ENCODE measurements at places on chromosomes 11 and 22.

GRCh38 chr11:83456075-83456474 is 169.9 kb upstream of the CCDC90B start:
- DNase-seq = no peak

GRCh38 chr22:24526191-24526590 is 28.7 kb downstream of the GUCD1 start:
- DNase-seq = no peak

DNA sequence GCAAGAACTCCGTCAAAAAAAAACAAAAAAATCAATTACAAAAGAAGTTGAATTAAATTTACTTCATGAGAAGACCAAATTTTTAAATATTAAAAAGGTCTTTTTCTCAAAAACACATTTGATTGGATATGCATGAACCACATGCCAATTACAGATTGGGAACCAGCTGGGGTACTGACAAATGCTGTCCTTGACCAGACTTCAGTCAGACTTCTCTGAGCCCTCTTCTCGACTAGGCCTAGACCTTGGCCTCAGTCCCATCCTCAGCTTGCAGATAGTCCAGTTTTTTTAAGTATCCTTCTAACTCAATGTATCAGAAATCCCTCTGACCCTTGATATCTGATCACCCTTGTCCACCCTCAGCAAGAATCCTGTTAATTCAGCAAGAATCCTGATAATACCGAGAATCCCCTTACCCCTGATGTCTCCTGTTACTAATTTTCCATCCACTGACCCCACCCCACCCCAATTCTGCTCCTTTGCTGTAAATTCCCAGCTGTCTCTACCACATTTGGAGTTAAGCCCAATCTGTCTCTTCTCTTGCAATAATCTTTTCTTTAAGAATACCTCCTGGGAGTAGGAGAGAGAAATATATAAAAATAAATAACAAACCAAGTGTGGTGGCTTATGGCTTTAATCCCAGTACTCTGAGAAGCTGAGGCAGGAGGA is 30.9 kb downstream of the OR4D9 start:
- no peak for DNase-seq

- DNase-seq = no peak
Observed at GRCh38 chr11:123137431-123138224, 57.4 kb downstream of the CLMP start.

- no peak for DNase-seq
Observed at GRCh38 chr11:77107950-77108349, 5.3 kb downstream of the OMP start.

- no peak for DNase-seq
Observed at GRCh38 chr11:3616721-3617460, 24.9 kb downstream of the ART5 start.

DNA sequence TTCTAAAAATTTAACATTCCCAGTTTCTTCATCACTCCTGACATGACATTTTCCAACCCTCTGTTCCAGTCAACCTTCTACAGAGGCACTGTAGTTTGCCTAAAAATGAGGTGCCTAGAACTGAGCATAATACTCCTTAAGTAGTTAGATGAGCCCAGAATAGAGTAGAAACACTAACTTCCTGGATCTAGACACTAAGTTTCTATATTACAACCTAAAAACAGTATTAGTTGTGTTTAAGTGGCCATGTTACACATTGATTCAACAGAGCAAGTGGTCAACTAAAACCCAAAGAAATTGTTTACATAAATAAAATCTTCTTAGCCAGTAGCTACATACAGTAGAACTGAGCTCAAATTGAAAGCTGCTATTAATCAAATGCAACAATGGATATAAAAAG is 1.3 kb downstream of the HPS5 start:
- no peak for DNase-seq

DNA sequence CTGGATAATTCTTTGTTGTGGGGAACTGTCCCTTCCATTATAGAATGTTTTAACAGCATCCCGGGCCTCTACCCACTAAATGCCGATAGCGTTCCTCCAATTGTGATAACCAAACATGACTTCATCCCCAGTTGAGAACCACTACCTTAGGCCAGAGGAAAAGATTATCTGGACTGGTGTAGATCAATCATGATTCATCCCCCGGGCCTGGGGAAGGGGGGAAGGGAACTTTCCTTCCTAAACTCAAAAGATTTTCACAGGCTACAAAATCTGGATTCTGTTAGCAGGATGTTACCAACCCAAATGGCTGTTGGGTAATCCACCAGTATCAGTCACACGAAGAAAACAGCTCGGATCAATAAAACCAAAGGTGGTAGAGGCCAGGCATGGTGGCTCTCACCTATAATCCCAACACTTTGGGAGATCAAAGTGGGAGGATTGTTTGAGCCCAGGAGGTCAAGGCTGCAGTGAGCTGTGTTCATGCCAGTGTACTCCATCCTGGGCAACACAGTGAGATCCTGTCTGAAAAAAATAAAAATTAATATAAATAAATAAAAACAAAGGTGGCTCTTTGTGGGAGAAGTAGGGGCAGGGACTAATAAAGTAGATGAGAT is 10.1 kb downstream of the CTR9 start:
- no peak for DNase-seq

DNA sequence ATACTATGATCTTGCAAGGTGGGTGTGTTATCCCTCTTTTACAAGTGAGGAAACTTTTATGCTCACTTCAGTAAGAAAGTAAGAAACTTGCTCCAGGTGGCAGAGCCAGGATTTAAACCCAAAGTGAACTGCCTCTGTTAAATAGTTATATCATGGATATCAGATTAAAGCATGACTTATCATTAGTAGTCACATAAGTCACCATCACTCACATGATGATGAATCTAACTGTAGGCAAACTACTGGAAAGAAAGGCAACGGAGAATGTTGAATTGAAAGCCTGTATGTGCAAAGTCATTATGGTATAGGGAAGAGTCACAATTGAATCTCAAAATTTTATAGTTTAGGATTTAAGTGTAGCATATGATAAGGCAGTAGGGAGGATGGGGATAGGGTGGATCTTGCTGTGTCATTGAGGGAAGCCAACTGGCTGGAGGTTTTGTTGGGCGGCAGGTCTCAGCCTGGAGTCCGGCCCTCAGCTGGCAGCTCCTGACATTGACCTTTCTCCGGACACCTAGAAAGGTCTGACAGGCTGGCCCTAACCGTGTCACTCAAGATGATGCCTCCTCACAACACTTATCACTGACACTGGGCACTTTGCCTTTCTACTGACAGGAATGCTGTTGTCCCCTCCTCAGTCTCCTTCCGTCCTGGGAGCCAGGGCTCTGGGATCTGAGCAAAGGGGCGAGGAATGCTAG is 98.3 kb downstream of the EMSY start:
- no peak for DNase-seq

GRCh38 chr11:2381494-2382128 is 4.5 kb downstream of the CD81 start:
- no peak for DNase-seq

DNA sequence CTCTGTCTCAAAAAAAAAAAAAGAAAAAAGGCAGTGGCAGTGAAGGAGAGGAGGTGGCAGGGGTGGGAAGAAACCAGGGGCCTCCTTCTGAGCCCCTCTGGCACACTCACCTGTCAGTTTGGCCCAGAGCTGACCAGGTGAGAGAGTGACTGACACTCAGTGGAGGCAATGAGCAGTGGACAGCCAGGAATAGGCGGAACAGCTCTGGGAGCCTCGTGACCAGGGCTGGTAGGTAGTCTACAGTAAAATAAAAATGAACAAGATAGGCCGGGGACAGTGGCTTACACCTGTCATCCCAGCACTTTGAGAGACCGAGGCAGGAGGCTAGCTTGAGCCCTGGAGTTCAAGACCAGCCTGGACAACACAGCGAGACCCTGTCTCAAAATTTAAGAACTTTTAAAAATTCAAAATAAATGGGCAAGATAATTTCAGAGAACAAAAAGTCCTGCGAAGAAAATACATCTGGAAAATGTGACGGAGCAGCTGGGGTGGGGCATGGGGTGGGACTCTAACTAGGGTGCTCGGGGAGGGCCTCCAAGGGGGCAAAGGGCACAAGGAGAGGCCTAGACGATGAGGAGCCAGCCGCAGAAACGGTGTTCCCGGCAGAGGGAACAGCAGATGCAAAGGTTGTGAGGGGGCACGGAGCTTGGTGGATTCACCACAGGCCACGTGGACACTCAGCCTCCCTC is 3.8 kb upstream of the PDXP start:
- no peak for DNase-seq

DNA sequence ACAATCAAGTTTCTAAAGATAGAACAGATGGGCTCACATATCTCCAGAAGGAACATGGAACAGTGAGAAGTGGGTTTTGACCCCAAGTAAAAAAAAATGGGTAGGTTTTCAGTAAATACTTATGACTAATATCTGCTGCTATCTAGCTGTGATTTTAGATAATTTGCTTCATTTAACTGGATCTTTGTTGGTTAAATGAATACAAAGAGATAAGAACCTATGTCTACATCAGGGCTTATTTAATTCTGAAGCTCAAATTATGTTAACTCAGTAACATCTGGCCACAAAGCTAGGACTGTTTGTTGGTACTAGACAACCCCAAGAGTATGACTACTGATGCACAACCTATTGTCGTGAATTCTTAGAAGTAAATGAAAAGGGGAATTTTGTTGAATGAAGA is 144.4 kb upstream of the SESN3 start:
- no peak for DNase-seq

GRCh38 chr11:47269829-47270305 is at the start of gene MADD:
Gene MADD, plus strand, starts transcription at chr11:47270133.
- peak; percentile 86 for DNase-seq

- DNase-seq = no peak
Observed at GRCh38 chr22:41844513-41844912, 11.6 kb downstream of the SREBF2 start.

DNA sequence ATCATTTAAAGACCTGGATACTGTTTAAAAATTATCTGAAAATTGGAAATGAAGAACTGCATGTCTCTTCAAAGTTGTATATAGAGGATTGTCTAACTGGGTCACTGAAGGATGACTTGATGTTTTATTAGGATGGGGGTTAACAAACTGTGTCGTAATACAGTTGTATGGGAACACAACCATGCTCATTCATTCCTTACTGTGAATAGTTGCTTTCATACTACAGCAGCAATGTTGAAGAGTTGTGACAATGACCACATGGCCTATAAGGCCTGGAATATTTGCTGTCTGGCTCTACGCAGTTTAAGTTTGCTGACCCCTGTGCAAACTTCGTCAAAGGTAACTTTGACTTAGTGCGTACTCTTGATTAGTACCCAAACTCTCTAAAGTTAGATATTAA is 38.4 kb downstream of the FDX1 start:
- DNase-seq = no peak

DNA sequence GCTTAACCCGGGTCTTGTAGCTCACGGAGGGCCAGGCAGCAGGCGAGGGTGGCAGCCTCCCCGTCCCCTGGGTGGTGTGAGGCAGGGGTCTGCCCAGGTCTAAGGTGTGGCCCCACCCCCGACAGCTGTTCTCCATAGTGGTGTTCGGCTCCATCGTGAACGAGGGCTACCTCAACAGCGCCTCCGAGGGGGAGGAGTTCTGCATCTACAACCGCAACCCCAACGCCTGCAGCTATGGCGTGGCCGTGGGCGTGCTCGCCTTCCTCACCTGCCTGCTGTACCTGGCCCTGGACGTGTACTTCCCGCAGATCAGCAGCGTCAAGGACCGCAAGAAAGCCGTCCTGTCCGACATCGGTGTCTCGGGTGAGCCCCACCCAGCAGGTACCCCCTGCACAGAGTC is 24.4 kb downstream of the SYNGR1 start:
- DNase-seq = no peak

DNA sequence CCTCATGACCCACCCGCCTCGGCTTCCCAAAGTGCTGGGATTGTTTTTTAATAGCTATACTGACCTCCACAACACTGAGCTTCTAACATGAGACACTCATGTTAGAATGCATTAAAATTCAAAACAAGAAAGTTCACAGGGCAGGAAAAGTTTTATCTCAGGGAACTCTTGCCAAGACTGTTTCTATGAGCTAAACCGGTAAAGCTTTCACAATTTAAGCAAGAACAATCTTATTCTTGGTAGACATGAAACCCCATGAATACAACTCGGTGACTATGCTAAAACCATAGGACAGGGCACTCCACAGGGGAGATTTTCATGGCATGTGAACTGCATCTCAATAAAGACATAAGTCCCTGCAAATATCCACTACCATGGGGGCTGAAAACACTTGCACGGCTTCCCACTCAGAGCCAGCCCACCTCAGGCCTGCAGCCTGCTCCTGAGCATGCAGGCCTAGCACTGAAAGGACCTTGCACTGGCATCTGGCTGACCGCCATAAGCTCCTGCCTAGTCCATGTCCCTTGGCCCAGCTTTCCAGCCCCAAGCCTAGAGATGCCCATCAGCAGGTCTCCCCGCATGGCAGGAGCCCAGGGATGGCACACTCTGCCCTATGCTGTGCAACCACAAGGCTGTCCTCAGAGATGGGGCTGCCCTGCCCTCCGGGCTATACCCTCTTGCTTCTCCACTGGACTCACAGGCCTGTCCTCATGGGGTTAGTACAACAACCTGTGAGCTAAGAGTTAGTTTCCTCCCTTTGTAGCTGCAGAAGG is 58.4 kb downstream of the DGCR2 start:
- no peak for DNase-seq

- no peak for DNase-seq
Observed at GRCh38 chr11:127919206-127920000, 668.0 kb downstream of the ETS1 start.

DNA sequence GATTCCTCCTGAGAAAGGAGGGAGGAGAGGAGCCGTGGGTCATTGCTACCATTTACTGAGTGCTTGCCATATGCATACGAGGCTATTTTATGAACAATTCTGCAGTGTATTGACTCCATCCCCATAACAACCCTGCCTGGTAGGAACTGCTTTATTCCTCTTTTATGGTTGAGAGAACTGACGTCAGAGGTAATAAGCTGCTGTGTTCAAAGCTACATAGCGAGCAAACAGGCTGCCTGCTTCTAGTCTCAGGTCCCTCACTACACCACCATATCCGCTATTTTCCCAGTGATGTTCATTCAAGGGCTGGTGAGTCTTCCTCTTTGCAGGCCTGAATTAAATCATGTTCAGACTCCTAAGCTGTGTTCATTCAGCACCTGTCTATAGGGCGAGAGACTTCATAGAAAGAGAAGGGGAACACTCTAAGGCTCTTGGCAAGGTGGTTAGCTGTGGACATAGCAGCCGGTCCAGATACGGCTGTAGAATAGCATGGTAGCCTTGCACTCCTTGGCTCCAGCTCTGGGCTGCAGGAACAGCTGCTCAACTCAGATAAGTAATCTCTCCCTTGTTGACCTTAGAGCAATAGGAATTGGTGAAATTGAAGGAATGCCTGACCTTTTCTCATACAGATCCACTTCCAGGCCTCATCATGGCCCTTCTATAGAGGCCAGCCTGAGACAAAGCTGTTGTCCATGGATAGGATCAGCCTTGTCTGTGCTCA is 82.6 kb downstream of the MICAL2 start:
- DNase-seq = no peak

GRCh38 chr22:45460288-45461109 is 42.2 kb upstream of the FBLN1 start:
- no peak for DNase-seq

GRCh38 chr11:18324381-18324780 is 2.0 kb downstream of the GTF2H1 start:
- DNase-seq = no peak

DNA sequence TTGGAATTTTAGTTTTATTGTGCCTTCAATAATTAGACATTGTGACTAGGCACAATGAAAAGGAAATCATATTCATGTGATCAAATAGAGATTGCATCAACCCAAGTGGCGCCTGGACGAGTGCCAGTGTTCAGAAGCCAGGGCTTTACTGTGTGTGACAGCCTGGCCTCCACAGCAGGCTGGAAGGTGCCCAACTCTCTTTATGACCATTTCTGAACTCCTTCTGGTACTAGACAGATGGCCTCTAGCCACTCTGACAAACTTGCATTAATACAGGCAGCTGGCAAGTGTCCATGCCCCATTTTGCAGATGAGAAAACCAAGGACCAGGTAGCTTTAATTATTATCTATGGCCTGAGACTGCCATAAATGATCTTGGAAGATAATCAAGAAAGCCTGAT is 8.3 kb upstream of the POU2AF1 start:
- no peak for DNase-seq
